ENCODE measurements at places on chromosomes 5 and 9.

GRCh38 chr9:87494970-87495471 lies 2.6 kb upstream of the DAPK1 start:
- no peak for DNase-seq

DNA sequence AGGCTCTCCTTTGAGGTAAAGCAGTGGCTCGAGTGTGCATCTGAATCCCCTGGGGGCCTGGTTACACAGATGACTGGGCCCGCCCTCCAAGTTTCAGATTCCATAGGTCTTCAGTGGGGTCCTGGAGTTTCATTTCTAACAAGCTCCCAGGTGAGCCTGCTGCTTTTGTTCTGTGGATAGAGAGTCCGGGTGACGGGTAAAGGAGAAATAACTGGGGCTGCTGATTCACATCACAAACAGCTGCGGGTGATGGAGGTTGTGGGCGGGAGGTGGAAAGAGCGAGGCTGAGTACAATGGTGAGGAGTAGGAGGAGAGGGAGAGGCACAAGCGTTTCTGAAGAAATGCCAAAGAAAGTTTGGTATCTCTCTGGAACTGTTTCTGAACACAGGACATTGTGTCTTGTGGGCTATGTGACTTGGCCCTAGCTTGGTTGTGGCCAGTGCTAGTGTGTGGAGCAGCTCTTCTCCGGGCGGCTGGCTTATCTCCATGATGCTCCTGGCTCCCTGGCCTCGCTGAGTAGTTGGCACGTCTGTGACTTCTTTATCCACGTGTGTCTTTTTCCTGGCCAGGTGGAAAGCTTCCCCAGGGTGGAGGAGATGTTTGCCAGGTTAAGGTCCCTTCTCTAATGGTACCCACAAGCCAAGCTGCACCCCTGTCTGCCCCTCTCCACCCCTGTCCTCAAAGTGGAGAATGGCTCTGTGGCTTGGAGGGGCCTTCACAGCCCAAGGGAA lies 61.7 kb downstream of the HSPA4 start:
- no peak for DNase-seq

DNA sequence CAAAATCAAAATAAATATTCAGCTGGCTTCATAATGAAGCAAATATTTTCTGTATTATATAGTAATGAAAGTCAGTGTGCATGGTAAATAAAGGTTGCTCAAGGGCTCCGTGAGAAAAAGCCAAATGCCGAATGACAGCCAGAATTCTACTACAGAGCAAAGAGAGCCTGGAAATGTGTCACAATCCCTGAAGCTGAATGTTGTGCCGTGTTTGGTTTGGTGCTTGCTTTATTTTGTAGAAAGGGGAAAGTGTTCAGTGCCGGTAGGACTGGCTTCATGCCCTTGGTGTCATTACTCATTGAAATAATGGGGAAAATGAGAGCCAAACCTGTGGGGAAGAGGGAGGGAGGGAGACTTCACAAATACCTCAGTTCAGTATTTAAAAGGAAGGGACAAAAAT lies 26.8 kb upstream of the ADAMTSL1 start:
- no peak for DNase-seq

DNA sequence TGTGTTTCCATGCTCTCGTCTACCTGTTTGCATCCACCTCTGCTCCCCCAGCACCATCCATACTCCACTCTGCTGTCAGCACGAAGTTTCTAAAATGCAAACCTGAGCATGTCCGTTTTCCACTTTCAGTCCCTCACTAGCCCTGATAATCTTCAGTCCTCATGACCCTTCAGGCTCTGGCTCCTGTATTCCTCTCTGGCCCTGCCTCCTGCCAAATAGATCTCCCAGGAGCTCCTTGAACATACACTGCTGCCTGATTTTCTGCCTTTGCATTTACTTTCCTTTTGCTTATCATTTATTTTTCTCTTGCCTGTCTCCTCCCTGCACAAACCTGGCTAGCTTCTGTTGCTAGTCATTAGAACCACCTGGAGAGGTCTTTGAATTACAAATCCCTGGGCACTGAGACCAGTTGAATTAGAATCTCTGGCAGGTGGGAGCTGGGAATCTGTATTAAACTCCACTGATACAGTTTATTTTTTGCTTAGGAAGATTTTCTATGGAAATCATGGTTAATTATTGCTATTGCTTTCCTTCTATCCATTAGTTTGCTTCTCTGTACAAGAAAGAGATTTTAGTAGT lies 18.5 kb downstream of the ARHGEF28 start:
- no peak for DNase-seq

GRCh38 chr9:14752271-14752670 lies 29.7 kb upstream of the CER1 start:
- no peak for DNase-seq

GRCh38 chr5:108728566-108729241 lies 19.0 kb upstream of the FER start:
- peak; percentile 43 for DNase-seq

- no peak for DNase-seq
Measured at GRCh38 chr5:77181173-77181572, 29.3 kb upstream of the PDE8B start.

DNA sequence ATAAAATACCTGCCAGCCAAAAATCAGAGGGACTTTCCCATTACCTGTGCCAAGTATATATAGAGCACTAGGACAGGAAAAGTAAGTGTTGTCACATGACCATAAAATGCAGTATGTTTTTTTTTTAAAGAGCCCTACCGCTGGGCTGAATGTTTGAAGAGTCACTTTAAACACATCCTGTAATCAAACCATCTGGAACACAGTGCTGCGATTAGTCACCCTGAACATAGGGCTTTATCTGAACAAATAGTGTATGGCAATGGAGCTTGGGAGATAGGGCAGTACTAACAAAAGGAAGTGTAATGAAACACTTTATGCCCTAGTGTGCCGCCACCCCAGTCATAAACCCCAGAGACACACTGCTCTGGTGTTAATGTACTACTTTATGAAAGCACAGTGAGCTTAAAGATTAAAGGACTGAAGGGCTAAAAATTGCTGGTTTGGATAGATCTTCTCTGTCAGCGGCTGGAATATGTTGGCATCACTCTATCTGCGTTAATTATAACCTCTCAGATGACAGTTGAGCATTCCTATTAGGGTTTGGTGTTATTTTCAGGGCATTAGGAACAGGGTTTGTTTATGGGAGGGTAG lies 90.4 kb downstream of the ZNF608 start:
- DNase-seq, result no peak

DNA sequence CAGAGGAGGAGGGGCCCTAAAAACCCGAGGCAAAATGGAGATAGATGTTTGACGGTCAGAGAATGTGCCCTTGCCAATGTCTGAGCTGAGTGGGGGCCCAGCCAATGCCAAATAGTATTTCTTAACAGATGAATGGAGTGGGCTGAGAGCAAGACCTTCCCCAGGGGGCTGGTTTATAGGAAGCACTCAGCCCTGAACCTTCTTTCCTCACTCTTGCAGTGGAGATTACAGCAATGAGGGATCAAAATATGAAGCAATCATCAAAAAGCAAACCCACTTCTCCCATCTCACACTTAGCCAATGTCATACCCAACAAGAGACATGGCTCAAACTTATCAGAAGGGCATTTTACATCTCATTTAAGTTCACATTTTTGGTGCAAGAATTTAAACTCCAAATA lies 350.3 kb downstream of the GADD45G start:
- no peak for DNase-seq

- DNase-seq, result no peak
Measured at GRCh38 chr5:107383414-107383813, 287.3 kb downstream of the EFNA5 start.

DNA sequence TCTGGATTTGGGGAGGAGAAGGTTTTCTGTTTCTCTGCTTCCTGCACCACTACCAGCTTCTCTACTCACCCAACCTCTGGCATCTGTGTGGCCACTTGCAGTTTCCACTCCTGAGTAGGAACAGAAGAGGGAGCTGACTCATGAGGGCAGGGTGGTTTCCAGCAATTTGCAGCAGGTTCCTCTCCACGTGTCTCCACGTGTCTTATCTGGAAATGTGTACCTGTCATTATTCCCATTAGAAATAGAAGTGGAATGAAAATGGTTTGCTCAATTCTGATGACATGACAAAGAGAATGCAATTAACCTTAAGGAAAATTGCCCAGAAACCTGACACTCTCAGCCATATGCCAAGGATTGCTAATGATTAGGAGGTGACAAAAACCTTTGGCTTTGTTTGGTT lies 33.0 kb downstream of the EGFLAM start:
- no peak for DNase-seq

DNA sequence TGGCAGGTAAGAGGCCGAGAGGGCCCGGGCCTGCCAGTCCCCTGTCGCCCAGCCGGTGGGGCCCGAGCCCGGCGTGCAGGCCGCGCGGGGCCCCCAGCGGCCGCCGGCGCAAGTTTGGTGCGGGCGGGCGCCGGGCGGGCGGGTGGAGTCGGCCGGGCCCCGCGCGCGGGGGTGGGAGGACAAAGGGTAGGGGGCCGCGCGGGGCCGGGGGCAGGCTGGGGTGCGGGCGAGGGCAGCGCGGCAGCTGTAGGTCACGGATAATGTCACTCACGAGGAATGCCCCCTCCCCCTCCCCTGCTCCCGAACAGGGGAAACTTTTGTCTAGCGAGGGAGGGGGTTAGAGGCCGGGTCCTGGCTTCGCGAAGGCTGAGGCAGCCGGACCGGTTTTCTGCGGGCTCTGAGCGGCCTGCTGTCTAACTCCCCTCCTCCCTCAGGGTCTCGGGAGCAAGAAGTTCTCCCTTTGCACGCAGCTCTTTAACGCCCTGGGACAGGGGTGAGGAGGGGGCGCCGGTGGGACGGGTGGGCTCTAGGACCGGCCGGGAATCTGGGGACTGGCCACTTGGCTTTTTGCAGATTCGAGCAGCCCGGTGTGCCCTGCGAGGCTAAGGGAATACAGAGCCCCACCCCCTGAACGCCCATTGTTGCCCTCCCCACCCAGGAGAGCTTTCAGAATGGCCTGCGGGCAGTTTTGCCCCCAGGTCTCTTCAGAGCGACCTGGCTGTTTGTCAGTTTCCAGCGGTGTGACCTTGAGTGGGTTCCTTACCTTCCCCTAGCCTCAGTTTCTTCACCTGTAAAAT lies 21.3 kb upstream of the NDST1 start:
- peak; percentile 3 for DNase-seq

- DNase-seq, result no peak
Measured at GRCh38 chr9:135551456-135551855, 5.5 kb downstream of the OBP2A start.

DNA sequence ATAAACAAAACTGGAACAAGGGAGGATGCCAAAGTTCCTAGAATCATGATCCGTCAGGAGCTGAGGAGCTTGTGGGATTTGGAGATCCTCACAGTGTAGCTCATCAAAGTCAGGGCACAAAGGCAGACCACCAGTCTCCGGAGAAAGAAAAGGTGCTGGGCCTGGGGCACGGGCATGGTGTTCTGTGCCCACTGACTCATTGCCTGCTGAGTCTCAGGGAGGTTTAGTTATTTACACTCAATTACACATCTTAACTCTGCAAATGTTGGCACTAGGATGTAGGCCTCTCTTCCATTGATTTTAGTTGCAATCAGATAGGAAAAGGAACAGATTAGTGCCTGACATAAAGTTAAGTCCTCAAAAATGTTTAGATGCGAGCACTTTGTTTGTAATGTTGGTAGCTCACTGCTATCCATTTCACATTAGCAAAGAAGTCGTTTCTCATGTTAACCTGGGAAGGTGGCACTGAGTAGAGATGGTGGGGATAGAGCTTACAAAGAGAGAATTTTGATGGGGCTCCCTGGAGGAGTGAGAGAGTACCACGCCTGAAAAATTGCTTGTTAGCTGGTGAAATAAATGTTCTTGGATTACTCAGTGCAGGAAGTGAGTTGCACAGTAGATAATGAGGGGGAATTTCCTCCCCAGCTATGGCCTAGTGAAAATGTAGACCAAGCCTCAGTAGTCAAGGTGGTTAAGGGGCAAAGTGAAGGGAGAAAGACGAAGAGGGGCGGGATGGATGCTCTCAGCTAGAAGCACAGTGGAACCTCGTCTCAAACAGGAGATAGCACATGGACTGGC lies 109.5 kb upstream of the CD180 start:
- no peak for DNase-seq

- DNase-seq, result no peak
Measured at GRCh38 chr5:148826739-148827070, 294 bp downstream of the ADRB2 start.

DNA sequence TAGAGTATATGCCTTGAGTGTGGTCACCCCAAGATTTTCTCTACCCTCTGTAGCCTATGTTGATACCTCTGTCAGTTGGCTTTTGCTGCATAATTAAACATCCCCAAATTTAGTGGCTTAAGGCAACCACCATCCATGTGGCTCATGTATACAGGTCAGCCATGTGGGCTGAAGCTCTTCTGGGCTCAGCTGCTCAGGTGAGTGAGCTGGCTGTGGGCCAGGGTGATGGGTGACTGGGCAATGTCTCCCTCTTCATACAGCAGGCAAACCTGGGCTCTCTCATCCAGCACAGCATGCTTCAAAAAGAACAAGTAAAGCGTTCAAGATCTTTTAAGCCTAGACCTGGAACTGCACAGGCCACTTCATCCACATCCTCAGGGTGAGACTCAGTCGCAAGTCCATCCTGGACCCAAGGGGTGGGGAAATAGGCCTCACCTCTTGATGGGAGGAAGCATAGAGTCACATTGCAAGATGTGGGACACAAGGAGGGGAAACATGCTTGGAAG lies 188.2 kb upstream of the TAS2R1 start:
- DNase-seq, result no peak

GRCh38 chr5:10524376-10525123 lies 39.3 kb upstream of the ANKRD33B start:
- no peak for DNase-seq

DNA sequence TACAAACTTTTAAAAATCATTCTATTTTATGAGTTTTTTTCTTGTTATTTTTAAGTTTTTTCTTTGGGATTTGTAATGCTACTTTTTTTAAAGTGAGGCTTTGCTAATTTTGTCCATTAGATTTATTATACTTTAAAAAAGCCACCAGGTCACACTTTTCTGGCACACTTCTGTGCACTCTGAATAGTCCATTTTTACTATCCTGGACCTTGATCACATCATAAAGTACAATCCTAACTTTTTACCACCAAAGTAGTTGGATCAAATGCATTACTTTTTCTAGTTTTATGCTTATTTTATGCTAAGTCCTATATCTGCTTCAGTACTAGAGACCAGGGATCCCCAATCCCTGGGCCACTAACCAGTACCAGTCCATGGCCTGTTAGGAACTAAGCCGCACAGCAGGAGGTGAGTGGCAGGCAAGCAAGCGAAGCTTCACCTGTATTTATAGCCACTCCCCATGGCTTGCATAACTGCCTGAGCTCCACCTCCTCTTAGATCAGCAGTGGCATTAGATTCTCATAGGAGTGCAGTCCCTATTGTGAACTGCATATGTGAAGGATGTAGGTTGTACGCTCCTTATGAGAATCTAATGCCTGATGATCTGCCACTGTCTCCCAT lies 16.0 kb downstream of the FRRS1L start:
- no peak for DNase-seq

DNA sequence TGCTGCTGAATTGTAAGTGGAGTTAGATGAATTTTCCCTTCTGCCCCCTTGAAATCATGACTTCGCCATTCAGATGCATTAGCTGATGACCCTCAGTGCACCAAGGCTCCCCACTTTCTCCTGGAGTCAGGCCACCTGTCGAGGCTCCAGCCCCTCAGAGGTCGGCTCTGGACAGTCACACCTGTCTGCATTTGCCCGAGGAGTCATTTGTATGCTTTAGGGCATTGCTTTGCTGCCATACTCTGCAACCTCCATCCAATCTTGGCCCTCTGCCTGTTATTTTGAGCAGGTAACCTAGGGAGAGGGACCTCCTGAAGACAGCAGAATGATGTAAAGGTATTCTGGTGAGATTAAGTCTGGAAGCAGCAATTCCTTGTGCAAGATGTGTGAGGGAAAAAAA lies 144.8 kb downstream of the MACROH2A1 start:
- DNase-seq, result no peak
